ENCODE measurements at places on chromosomes 7 and 10.
A peak's percentile ranks its signal among the peaks of the same experiment; 100 is the strongest.

GRCh38 chr7:143462045-143462444 is 15.6 kb upstream of the TAS2R41 start:
- no peak for DNase-seq

DNA sequence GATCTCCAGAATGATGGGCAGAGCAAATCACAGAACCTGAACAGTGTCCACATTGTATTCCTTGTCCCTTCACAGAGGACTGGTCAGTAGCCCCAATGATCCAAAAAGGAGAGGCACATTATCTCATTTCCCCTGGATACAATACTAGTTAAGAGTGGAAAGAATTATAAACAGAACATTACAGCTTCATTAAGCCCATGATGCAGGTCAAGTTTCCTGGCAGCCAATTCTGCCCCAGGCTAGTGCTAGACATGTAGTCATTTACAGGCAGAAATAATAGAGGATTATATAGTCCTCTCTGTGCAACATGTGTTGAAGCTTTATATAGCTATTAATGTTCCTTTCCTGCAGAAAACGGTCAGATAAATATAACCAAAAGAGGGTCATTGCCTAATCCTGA is 124.3 kb upstream of the WNT16 start:
- DNase-seq: no peak

DNA sequence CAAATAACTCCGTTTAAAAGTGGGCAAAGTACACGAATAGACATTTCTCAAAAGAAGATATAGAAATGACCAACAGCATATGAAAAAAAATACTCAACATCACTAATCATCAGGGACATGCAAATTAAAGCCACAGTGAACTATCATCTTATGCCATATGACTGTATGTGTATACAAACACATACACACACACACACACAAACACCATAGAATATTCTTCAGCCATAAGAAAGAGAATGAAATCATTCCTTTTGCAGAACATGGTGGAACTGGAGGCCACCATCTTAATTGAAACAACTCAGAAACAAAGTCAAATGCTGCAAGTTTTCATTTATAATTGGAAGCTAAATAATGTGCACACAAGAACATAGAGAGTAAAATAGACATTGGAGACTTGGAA is 1019.4 kb downstream of the KCNMA1 start:
- no peak for DNase-seq

DNA sequence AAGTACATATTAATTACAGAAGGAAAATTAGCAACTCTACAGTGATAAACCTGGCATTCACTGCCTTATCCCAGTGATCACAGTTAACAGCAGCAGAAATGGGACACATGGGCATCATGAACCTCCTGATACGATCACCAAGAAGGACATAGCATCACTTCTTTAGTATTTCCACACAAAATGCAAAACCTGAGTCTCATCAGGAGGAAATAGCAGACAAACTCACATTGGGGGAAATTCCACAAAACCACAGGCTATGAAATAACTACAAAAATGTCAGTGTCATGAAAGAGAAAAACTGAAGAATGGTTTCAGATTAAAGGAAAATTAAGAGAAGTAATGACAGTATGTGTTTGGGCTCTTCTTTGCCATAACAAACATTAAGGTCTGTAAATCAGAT is 12.0 kb upstream of the PURB start:
- no peak for DNase-seq

GRCh38 chr10:110192552-110192951 is 14.9 kb upstream of the MXI1 start:
- DNase-seq: peak; percentile 53

Data from GM10248 (cell line).